ENCODE measurements at places on chromosomes 7 and 10.

GRCh38 chr7:108138911-108139310 lies 8.8 kb upstream of the LAMB4 start:
- DNase-seq: no peak

DNA sequence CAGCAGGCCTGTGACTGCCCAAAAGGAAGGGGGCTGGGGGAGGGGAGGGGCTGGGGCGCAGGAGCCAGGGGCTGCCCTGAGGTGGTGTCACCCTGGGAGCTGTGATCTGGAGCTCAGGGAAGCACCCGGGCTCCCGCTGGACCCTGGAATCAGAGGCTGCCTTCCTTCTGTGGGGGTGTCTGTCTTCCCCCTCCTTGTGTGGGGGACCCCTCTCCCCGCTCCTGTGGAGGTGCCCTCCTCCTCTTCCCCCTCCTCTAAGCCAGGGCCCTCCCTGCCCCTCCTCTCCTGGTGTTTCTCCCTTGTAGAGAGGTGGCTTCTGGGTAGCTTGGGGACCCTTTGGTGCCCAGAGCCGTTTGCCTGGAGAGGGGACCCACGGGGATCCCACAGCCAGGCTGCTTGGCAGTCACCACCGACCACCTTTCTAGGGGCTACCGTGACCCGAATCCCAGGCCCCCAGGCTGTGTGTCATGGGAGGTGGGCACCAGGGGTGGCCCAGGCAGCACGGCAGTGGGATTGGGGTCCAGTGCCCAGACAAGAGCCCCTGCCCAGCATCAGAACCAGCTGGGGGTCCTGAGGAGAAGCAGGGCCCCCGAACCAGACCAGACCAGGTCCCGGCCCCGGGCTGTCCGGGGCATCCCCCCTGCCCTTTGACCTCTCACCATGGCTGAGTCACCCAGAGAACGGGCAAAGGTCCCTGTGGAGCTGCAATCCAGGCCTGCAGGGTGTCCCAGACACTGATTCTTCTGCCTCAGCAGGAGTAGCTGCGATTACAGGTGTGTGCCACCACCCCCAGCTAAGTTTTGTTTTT lies 741 bp downstream of the PRAP1 start:
- DNase-seq: no peak

DNA sequence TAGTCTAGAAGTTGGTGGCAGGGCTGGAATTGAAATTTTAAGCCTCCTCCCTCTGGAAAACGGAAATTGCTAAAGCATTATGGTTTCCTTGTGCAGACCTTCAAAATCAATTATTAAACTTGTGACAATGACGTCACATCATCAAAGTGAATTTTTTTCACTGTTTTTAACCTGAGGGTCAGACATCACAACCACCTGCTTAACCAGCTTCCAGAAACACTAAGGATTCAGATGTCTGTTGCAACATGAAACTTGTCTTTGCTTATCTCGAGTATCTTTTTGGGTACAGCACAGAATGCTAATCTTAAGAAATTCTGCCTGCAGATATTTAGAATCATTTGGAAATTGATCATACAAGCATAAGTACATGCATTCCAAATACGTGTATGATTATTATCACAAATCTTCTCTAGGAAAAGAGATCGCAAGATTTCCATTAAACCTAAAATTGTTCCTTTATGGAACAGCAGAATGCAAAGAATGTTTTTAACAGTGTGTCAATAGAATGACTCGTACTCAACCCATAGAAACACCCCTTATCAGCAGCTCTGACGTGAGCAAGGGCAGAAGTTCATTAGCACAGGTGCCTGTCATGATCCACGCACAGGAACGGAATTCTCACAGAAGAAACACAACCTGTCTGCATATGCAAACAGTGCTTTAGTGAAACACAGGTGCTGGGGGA lies 4.1 kb upstream of the GTPBP4 start:
- peak; percentile 28 for DNase-seq

DNA sequence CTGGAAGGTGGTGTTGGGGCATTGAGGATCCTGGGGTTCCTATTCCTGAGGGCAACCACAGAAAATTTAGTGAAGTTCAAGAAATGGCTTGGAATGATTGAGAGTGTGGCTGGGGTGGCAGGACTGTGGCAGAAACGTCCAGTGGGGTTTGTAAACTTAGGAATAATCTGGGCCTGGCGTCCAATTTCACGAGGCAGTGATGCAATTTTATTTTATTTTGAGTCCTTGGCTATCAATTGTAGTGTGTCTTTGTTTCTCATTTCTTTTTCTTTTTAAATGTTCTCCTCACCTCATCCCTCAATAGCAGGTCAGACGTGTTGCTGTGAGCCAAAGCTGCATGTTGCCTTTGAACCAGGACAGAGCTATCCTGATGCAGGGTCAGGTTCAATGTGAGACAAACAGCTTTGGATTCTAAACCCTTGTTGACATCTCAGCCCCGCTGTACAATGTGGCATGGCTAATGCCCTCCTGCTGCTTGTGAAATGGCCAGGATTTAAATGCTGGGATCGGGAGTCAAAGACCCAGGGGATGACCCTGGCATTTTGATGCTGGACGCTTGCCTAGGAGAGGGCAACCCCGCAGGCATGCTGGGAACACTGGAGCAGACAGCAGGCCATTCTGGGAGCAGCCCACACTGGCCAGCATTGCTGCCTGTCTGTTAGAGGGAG lies 64.8 kb downstream of the RBM20 start:
- DNase-seq: no peak

DNA sequence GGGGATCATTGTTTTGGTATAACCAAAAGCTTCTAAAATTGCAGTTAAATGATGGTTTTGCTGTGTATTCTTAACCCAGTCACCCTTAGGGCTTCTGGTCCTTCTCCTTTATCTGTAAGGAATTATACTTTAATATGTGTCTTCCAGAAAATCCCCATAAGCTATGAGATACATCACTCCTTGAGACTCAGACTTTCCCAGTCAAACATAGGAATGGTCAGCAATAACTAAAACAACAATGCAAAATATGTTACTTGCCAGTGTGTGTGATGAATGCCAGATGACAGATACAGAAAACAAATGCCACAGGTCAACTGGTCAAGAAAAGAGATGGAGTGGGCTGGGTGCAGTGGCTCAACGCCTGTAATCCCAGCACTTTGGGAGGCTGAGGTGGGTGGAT lies 10.1 kb downstream of the ADD3 start:
- no peak for DNase-seq

- no peak for DNase-seq
Measured at GRCh38 chr7:152674860-152675758, 832 bp downstream of the XRCC2 start.

DNA sequence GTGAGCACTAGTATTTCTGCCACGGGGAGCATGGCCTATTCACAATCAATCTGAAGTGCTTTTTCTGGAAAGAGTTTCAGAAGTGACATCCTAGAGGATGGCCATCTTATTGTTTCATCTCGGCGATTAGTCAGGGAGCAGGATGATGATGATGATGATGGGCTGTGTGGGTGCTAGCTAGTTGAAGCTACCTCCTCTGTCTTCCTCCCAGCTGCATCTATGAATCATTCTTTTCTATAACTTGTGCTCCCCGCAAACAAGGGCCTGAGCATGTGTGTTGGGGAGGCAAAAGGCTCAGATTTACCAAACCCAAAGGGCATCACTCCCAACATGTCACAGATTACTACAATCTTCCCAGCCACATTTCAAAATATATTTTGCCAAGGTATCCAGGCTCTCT lies 118.7 kb upstream of the LAMB4 start:
- no peak for DNase-seq

DNA sequence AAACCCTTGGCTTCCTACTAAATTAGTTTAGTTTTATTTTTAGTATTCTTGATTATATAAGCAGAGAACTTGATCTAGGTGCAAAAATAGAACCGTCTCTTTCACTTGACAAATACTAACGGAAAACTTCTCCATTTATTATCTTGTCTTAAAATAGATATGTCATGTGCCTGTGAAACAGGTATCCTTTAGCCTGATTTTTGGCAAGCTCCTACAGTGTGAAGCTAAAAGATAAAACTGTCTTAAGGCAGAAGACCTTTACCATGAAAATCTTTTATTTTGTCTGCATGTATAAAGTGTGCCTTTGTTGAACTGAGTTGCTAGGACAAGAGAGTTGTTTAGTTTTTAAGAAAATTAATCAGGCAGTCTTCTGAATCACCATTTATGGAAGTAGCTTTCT lies 90.6 kb downstream of the CYP51A1 start:
- DNase-seq: no peak

GRCh38 chr7:102024005-102024768 lies 206.8 kb downstream of the CUX1 start:
- no peak for DNase-seq

DNA sequence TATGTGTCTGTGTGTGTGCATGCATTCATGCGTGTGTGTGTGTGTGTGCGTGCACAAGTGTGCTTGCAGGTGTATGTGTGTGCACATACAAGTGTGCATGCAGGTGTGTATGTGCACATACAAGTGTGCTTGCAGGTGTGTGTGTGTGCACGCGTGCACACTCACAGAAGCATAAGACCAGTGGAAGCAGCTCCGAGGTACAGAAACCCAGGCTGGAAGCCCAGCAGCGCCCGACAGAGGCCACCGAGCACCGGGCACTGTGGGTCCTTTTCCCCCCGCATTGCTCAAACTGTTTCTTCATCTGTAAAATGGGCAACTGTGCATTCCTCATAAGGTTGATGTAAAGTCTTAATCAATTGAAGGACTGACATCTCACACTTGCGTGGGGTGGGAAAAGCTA lies 243.3 kb upstream of the TCERG1L start:
- no peak for DNase-seq

GRCh38 chr10:33377658-33378025 lies 43.2 kb upstream of the NRP1 start:
- peak; percentile 76 for DNase-seq

DNA sequence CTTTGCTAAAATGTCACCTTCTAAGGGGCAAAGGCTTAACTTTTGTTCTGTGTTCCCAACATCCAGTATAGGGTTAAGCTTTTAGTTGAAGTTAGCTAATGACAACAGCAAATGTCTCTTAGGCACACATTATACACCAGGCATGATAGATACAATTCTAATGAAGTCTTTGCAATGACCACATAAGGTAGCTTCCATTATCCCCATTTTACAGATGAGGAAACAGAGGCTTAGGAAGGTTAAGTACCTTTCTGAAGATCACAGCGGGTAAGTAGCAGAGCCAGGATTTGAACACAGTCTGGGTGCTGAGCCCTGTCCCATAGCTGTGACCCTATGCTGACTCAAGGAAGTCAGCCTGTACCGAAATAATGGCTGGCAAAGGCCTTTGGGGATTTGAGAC lies 1.9 kb downstream of the BUD31 start:
- no peak for DNase-seq

DNA sequence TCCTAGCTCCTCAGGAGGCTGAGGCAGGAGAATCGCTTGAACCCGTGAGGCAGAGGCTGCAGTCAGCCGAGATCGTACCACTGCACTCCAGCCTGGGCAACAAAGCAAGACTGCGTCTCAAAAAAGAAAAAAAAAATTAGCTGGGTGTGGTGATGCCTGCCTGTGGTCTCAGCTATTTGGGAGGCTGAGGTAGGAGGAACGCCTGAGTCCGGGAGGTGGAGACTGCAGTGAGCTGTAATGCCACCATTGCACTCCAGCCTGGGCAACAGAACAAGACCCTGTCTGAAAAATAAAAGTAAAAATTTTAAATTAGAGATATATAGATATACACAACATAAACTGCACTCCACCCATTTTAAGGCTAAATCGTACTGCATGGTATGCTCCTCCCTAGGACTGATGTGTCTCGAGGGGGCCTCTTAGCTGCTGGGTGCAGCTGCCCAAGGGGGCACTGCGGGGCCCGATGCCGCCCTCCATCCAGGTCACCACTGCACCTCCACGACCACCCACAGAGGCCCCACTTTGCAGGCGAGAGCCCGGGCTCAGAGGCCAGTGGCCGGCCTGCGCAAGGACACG lies 40.9 kb upstream of the FOXK1 start:
- DNase-seq: no peak

GRCh38 chr10:34922138-34922537 lies 107.0 kb upstream of the PARD3 start:
- peak; percentile 29 for DNase-seq

DNA sequence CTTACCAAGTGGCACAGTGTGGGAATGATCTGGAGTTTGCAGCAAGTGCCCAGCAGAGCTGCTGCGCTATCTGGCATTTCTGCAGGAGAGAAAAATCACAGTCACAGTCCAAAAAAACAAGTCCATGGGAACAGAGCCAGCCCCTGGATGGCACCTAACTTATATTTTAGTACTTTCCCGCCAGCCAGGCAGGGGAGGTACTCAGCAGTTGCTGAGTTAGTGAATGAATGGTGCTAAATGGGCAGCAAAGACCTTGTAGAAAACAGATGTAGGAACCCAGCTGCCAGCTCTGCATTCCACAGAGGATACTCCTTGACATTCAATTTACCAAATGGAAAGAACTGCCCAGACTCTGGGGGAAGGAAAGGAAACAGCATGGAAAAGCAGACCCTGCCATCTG lies 54.5 kb downstream of the GSDME start:
- DNase-seq: peak; percentile 48

DNA sequence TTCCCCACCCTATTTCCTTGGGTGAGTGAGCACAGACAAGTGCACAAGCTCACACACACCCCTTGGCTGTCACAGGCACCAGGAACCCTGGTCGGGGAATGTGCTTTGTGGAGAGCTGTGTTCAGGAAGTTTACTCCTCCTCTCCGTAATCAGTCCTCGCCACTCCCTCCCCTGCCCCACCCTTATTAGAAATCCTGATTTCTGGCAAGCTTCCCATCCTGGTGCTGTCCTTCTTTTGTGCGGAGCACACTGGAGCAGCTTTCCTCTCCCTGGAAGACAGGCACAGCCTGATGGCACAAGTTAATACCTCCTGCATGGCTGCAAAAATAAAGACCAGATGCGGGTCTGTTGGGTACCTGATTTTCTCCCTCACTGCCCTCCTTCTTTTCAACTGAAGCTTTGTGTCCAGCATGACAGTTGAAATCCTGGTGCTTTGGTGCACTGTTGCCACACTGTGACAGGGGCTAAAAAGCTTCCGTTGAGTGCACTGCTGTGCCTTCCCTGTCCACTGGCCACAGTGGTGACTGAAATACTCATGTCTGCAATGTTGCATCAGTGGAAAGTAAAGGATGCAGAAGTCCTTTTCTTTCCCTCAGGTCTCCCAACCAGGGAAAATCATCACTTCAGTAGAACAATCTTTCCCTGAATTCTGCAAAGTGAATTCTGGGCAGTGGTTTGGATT lies 55.0 kb downstream of the LRRC4 start:
- no peak for DNase-seq

- DNase-seq: no peak
Measured at GRCh38 chr10:101771380-101771779, 4.5 kb downstream of the FGF8 start.
